Upper lobe of right lung (tissue), 1 donor: ENCODE measurements at places on chromosomes 3 and 15. TPM values are rescaled to one million over a fixed set of nuclear protein-coding genes. Genes with fewer than 3 reads are reported as not detected.

GRCh38 chr3:66383023-66383422 lies 117.8 kb downstream of the LRIG1 start:
- no peak overlapping the region for H3K4me3 ChIP-seq
- no peak overlapping the region for H3K27ac ChIP-seq
- H3K4me1 ChIP-seq, result no peaks in the 10 kb centered on the region
- no peaks in the 10 kb centered on the region for H3K27me3 ChIP-seq

- no peak for DNase-seq
- H3K4me3 ChIP-seq, result no peak overlapping the region
- H3K4me1 ChIP-seq, result peaks cover 19% of the 10 kb centered on the region
Observed at GRCh38 chr15:66643033-66643432, 59.0 kb upstream of the SMAD6 start.

- no peaks in the 10 kb centered on the region for H3K27me3 ChIP-seq
- peaks cover 8% of the 10 kb centered on the region for H3K4me1 ChIP-seq
- H3K27ac ChIP-seq, result peak overlapping the region; percentile 94
- peak; percentile 72 for DNase-seq
- no peaks in the 10 kb centered on the region for H3K36me3 ChIP-seq
Observed at GRCh38 chr15:55289011-55289745, 435 bp downstream of the RAB27A start.

- H3K4me3 ChIP-seq, result no peak overlapping the region
- H3K27me3 ChIP-seq, result no peaks in the 10 kb centered on the region
- H3K36me3 ChIP-seq, result no peaks in the 10 kb centered on the region
- H3K27ac ChIP-seq, result no peak overlapping the region
- no peak for DNase-seq
- peaks cover 8% of the 10 kb centered on the region for H3K4me1 ChIP-seq
Observed at GRCh38 chr15:52136442-52136980, 23.9 kb upstream of the BCL2L10 start.

DNA sequence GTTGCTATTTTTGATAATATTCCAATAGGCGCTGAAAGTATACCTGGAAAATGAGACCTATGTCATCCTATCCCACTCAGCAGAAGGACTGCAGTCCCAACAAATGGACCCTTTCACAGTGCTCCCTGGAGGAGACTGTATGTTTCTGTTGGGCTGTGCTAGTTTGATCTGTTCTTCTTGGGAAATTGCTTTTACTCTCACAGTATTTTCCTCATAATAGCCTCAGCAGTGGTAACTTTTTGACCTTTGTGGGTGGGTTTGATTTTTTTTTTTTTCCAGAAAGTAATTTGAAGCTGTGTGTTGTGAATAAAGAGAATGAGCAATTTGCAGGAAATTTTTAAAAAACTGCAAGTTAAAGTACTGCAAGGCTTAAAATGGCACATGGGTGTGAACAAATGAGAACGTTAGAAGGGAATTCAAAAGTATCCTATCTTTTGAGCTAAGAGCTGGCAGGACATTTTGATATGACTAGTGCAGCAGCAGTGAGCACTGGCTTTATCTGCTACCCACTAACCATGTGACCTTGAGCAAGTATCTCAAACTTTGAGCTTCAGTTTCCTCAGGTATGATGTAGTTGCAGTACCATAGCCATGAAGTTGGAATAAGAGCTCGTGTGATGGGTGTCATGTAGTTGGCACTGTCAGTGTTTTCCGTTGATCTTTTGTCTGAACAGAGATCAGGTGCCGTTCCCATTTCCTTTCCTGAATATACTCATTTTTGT lies 118.4 kb downstream of the ATG7 start:
- no peaks in the 10 kb centered on the region for H3K27me3 ChIP-seq
- H3K27ac ChIP-seq, result no peak overlapping the region
- H3K4me3 ChIP-seq, result no peak overlapping the region
- H3K4me1 ChIP-seq, result peaks cover 21% of the 10 kb centered on the region
- no peaks in the 10 kb centered on the region for H3K36me3 ChIP-seq
- no peak for DNase-seq

USP8 gene
- 65.1 TPM for total RNA-seq

GRK7 gene
- total RNA-seq, result 0.12 TPM

GRCh38 chr3:27730774-27731659 lies 8.9 kb upstream of the EOMES start:
- H3K4me3 ChIP-seq, result no peak overlapping the region
- no peaks in the 10 kb centered on the region for H3K36me3 ChIP-seq
- H3K27ac ChIP-seq, result no peak overlapping the region
- peaks cover 17% of the 10 kb centered on the region for H3K4me1 ChIP-seq
- peaks cover 62% of the 10 kb centered on the region for H3K27me3 ChIP-seq

- no peaks in the 10 kb centered on the region for H3K36me3 ChIP-seq
- H3K27me3 ChIP-seq, result no peaks in the 10 kb centered on the region
- DNase-seq, result no peak
- H3K4me3 ChIP-seq, result no peak overlapping the region
Observed at GRCh38 chr15:46442184-46442583, 807.4 kb downstream of the SQOR start.

- H3K27me3 ChIP-seq, result no peaks in the 10 kb centered on the region
- H3K36me3 ChIP-seq, result no peaks in the 10 kb centered on the region
- no peak overlapping the region for H3K4me3 ChIP-seq
- no peak overlapping the region for H3K27ac ChIP-seq
Observed at GRCh38 chr15:78192826-78193594, 41.4 kb downstream of the ACSBG1 start.

GRCh38 chr3:133401374-133402135 lies 1.7 kb downstream of the BFSP2 start:
- DNase-seq, result no peak
- no peaks in the 10 kb centered on the region for H3K27me3 ChIP-seq
- H3K36me3 ChIP-seq, result no peaks in the 10 kb centered on the region
- H3K27ac ChIP-seq, result no peak overlapping the region

DNA sequence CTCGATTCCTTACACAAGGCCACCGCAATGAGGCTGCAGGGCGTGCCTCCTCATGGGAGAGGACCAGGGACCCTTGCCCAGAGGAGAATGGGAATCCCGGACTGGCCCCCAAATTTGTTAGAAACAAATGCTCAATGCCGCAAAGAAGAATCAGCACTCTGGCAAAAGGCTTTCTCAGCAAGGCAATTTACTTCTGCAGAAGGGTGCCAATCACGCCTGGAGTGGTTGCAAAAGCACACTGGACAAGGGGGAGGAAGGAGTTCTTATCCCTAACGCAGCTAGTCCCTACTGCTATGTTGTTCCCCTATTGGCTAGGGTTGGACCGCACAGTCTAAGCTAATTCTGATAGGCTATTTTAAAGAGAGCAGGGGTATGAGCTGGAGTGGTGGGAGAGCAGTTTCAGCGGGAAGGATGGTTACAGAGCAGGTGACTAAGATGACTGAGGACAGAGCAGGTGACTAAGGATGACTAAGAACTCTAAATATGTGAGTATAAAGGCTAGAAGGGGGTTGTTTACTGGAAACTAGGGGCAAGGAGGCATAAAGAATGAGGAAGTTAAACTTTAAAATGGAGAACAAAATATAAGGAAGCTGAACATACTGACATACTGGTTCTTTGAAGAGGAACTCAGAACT lies 48.5 kb downstream of the KATNBL1 start:
- DNase-seq, result no peak
- H3K27me3 ChIP-seq, result no peaks in the 10 kb centered on the region
- H3K4me1 ChIP-seq, result no peaks in the 10 kb centered on the region
- peaks cover 4% of the 10 kb centered on the region for H3K36me3 ChIP-seq

DNA sequence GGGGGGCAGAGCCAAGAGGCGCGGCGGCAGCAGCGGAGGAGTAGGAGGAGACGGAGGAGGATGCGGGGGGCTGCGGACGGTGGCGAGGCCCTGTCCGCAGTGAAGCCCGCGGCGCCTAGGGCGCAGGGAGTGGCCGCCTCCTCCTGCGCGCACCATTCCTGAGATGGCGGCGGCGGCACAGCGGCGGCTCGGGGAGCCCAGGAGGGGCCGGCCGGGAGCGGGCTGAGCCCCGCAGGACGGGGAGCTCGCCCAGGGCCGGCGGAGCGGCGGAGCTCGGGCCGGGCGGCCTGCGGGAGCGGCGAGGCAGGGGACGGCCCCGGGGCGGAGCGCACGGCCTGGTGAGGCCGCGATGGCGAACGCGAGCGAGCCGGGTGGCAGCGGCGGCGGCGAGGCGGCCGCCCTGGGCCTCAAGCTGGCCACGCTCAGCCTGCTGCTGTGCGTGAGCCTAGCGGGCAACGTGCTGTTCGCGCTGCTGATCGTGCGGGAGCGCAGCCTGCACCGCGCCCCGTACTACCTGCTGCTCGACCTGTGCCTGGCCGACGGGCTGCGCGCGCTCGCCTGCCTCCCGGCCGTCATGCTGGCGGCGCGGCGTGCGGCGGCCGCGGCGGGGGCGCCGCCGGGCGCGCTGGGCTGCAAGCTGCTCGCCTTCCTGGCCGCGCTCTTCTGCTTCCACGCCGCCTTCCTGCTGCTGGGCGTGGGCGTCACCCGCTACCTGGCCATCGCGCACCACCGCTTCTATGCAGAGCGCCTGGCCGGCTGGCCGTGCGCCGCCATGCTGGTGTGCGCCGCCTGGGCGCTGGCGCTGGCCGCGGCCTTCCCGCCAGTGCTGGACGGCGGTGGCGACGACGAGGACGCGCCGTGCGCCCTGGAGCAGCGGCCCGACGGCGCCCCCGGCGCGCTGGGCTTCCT lies at the start of gene GPR27:
Gene GPR27, plus strand, starts transcription at position 155 of the 909 bp plus-strand sequence. Its CDS starts 195 bp downstream, at position 350.
- H3K36me3 ChIP-seq, result no peaks in the 10 kb centered on the region
- peaks cover 21% of the 10 kb centered on the region for H3K27me3 ChIP-seq
- H3K4me1 ChIP-seq, result no peaks in the 10 kb centered on the region

- DNase-seq, result no peak
- H3K4me3 ChIP-seq, result no peak overlapping the region
- no peaks in the 10 kb centered on the region for H3K36me3 ChIP-seq
- no peaks in the 10 kb centered on the region for H3K27me3 ChIP-seq
- H3K4me1 ChIP-seq, result no peaks in the 10 kb centered on the region
Observed at GRCh38 chr3:155995525-155996370, 124.6 kb upstream of the KCNAB1 start.

DNA sequence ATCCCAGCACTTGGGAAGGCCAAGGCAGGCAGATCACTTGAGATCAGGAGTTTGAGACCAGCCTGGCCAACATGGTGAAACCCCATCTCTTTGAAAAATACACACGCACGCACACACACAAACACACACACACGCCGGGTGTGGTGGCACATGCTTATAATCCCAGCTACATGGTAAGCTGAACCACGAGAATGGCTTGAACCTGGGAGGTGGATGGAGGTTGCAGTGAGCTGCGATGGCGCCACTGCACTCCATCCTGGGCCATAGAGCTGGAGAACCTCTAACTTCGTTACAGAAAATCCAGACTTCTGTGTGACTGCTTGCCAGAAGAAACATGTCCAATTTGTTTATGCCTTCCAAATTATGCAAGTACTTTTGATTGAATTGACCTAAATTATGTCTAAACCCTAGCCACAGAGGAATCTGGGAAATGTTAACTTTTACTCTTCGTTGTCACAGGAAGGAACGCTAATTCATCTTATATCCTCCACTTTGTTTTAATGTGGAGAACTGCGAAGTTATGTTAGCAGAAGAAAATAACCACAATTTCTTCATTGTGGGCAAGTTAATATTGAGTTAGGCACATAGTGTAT lies 21.7 kb downstream of the TRIM59 start:
- H3K27me3 ChIP-seq, result no peaks in the 10 kb centered on the region
- H3K4me3 ChIP-seq, result no peak overlapping the region
- peaks cover 94% of the 10 kb centered on the region for H3K36me3 ChIP-seq
- no peak for DNase-seq
- no peaks in the 10 kb centered on the region for H3K4me1 ChIP-seq
- H3K27ac ChIP-seq, result no peak overlapping the region

- no peak overlapping the region for H3K4me3 ChIP-seq
- no peaks in the 10 kb centered on the region for H3K27me3 ChIP-seq
- H3K4me1 ChIP-seq, result no peaks in the 10 kb centered on the region
Observed at GRCh38 chr15:38521316-38521715, 43.3 kb downstream of the RASGRP1 start.
